ENCODE measurements at places on chromosomes 2 and 18. TPM values are rescaled to one million over a fixed set of nuclear protein-coding genes. Genes with fewer than 3 reads are reported as not detected.

Gene STAT4
- total RNA-seq = 37.8 TPM

Gene SCN3A
- 0.35 TPM for total RNA-seq

DNA sequence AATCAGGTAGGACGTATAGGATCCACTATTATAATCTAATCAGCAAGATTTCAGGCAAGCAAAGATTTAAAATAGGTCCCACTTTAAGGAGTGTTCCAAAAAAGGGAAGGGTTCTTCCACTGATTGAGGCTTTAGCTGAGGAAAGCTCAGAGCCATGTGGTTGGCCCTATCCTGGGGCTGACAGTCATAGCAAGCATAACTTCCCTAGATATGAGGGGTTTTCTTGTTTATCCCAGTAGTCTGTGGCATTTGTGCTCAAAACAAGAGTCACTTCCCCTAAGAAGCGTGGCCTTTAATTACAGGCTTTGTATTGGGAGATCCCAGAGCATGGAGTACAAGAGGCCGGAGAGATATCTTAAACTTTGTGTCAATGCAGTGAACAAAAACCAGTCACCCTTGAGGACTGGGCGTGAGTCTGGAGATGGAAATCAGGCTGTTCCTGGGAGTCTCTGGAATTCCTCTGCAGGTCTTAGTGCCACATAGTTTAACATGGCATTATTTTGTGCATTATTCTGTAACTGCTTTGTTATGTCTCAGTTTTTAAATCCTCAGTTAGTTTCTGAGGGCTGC, 136.9 kb upstream of the FBXO11 start:
- no peak for DNase-seq

DNA sequence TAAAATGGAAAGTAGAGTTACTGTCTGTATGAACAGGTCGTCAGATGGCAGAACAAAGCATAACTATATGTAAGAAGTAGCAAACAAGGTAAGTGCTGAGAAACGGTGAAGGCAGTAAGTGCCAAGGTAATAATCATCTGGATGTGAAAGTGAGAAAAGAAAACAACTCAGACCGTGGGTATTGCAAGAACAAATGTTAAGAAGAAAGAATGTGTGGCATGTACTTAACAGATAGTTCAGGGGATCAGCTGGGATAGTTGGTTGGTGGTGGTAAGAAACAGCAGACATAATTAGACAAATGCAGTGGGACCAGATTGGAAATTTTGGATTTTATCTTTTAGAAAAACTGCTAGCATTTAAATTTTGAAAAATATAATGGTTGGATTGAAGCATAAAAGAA, 375.8 kb upstream of the NXPH2 start:
- no peak for DNase-seq

Gene RUFY4
- total RNA-seq = not detected

Gene ZNF516
- 14.7 TPM for total RNA-seq

Gene PRKAG3
- total RNA-seq = 0.13 TPM

DNA sequence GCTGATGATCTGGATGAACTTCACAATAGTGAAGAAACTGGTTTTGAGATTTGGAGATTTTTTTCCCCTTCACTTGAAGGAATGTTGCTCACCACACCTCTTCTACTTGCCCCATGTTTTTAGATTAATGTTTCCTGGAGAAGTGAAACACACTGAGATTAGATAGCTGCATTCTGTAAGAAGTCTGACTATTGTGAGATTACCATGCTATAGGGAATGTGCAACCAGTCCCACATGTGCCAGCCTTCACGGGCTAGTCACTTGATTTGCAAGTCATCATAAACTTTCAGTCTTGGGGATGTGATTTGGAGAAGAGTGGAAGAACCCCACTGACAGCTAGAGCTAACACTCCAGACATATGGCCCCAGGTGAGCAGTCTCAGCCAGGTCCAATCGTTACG, 7.4 kb upstream of the CCNYL1 start:
- no peak for DNase-seq

Gene AP1S3
- 0.19 TPM for total RNA-seq

- DNase-seq = no peak
Observed at GRCh38 chr2:199364153-199364552, 93.6 kb downstream of the SATB2 start.

GRCh38 chr18:14086458-14087231, 45.6 kb downstream of the ZNF519 start:
- no peak for DNase-seq

GRCh38 chr18:9608298-9608697, 6.1 kb downstream of the PPP4R1 start:
- no peak for DNase-seq

GRCh38 chr2:62539606-62540407, 33.8 kb upstream of the TMEM17 start:
- no peak for DNase-seq

DNA sequence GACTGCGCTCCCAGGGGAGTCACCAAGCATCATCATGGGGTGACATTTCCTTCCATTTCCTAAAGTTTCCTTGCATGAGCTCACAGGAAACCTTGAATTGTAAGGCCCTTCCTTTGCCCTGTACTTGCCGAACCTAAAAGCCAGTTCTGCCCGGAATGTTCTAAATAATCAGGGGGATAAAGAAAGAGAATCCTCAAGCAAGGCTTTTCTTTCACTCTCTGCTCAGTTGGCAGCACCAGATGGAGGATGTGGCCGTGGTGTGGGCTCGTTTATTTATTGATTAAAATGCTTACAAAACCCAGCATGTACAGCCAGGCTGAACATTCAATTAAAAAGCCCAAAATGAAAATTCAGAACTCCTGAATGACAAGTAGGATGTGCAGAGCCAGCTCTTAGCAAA, 170.5 kb downstream of the SH3RF3 start:
- DNase-seq = no peak

Gene UPP2
- total RNA-seq = not detected

- no peak for DNase-seq
Observed at GRCh38 chr2:142217804-142218203, 87.0 kb upstream of the LRP1B start.

DNA sequence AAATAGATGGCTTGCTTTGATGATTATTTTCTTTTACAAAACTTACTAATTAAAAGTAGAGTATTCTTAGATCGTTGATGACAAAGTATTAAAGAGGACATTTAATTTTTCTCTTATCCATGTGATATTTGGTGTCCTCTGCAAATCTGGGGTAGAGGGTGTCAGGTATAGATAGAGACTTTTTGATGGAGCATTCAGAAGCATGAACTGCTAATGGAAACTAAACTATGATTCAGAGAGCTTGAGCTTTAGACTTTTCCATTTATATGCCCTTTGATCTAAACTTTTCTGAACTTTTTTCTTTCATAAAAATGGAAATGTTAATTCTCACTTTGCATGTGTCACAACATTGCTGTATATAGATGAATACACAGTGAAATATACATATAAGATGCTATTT, 619.7 kb downstream of the PLCL1 start:
- no peak for DNase-seq

GRCh38 chr2:85168942-85169341, 35.8 kb downstream of the TCF7L1 start:
- no peak for DNase-seq

Data from cardiac septum (tissue), 1 donor.